ENCODE measurements at places on chromosomes 3 and 15.
A peak's percentile ranks its signal among the peaks of the same experiment; 100 is the strongest.

GRCh38 chr3:10522646-10523303, 17.4 kb upstream of the ATP2B2 start:
- DNase-seq, result no peak

DNA sequence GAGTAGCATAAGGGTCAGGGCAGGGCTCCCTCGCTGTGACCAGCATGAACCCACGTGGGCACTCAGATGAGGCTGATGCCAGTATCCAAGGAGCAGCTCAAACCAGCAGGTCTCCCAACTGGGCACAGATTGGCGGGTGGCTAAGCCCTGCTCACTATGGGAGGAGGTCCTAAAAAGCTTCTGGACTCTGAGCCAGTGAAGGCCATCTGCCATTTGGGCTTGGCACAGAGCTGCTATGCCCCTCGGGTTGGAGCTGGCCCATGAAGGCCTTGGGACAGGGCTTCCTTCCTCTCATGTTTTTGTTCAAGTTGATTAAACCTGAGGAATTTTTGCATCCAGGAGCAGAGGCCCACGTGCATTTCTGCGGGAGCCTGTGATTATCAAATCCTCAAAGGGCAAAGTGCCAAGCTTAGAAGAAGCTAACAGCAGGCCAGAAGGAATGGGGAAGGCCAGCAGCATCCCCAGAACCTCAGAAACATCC, 4.3 kb upstream of the STRA6 start:
- no peak for DNase-seq

DNA sequence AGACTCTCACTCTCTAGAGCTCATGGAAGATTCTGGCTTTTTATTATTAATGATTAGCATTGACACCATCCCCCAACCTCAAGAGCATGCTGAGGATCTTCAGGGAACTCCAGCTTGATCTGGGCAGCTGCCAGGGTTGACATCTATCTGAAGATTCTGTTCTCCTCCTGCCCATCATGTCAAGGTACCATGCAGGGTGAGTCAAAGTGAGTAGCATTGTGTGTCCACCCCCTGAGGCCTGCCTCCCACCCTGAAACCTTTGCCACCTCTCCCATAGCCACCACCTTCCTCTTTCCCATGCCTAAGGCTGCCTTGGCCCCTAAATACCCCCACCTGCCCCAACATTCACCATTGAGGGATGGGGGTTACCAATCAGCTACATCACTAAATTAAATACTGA, 70.1 kb upstream of the SLCO3A1 start:
- no peak for DNase-seq

DNA sequence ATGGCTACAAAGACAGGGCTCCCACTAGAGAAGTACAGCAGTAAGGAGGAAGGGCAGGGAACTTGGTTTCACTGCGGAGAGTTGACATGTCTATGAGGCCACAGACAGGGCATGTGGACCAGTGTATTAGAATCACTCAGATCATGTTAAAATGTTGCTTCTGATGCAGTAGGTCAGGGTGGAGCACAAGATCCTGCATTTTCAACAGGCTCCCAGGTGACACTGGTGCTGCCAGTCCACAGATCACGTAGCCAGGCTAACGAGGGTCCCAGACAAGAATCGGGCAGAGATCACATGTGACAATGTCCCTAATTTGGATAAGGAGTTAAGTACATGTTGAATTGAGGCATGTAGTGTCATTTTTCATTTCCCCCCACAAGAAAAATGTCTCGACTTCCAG, 73.6 kb downstream of the SPSB4 start:
- no peak for DNase-seq

- DNase-seq, result no peak
Measured at GRCh38 chr3:188156056-188156455, 2.1 kb downstream of the LPP start.

DNA sequence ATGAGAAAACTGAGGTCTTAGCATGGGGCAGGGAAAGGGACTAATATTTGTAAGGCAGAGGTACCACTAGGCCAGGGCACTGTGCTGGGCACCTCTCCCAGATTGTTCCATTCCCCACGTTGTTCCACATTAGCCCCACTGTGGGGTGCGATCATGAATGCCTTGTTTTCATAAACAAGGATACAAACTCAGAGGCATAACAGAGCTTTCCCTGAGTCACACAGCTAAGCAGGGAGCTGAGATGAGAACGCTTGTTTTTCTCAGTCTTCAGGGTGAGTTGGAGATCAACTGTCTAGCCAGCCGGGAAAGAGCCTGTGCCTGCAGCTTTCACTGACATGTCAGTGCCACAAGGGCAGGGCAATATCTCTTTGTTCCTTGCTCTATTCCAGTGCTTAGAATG, 47.9 kb upstream of the ITGA11 start:
- no peak for DNase-seq

- no peak for DNase-seq
Measured at GRCh38 chr3:171744158-171744741, 66.0 kb downstream of the PLD1 start.

- no peak for DNase-seq
Measured at GRCh38 chr3:49994476-49994875, 54.5 kb downstream of the RBM6 start.

GRCh38 chr3:160968761-160969160, 136.4 kb downstream of the B3GALNT1 start:
- no peak for DNase-seq

GRCh38 chr3:196739671-196740480, at the start of gene PAK2:
Gene PAK2 (plus strand): TSS chr3:196739857. CDS start chr3:196782647, 42,790 bp downstream.
- DNase-seq, result peak; percentile 87

DNA sequence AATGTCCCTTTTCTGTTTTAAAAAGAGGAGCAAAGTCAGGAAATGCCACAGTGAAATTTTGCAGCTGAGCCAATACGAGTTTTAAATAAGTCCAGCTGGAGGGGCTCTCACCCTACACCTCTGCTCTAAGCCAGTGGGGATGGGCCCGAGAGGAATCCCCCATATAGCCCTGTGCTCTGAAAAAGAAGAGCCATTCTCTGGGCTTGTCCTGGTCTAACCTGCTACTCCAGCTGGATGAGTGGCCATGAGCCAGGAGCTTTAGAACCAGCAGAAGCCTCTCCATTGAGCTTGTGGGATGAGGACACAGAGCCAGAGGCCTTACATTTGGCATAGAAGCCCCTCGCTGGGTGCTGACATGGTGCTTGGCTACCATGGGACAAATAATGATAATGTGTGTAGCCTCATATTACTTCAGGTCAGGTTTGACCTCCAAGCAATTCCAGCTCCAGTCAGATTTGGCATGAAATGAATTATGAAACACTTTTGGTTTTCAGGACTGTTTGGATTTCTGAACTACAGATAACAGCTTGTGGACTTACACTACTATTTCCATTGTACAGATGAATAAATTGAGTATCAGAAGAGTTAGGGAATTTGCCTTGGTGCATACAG, 172.4 kb downstream of the CHST2 start:
- DNase-seq, result no peak

GRCh38 chr3:48935530-48935929, 16.9 kb downstream of the ARIH2 start:
- DNase-seq, result no peak

DNA sequence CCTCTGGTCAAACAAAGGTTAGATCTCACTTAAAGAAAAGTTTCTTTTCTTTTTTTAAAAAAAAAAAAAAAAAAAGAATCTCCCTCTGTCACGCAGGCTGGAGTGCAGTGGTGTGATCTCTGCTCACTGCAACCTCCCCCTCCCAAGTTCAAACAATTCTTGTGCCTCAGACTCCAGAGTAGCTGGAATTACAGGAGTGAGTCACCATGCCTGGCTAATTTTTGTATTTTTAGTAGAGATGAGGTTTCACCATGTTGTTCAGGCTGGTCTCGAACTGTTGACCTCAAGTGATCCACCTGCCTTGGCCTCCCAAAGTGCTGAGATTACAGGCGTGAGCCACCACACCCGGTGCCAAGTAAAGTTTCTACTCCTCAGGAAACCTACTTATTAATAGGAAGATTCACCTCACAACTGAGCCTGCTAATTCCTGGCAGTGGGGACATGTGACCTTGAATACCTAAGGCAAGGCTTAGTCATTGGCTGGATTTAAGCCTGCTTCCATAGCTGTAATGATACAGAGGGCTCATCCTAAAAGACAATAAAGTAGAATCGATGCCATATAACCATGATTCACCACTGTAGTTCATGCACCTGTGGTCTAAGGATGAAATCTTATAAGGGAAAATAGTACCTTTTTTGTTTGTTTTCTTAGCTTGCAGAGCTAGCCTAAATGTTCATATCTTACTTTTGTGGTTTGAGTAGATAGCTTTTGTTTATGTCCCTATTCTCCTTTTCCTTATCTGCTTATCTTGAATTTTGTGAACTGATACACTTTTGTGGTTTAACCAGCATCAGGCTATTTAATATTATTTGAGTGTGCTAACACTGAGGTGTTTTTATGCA, 24.8 kb upstream of the RBMS3 start:
- no peak for DNase-seq

DNA sequence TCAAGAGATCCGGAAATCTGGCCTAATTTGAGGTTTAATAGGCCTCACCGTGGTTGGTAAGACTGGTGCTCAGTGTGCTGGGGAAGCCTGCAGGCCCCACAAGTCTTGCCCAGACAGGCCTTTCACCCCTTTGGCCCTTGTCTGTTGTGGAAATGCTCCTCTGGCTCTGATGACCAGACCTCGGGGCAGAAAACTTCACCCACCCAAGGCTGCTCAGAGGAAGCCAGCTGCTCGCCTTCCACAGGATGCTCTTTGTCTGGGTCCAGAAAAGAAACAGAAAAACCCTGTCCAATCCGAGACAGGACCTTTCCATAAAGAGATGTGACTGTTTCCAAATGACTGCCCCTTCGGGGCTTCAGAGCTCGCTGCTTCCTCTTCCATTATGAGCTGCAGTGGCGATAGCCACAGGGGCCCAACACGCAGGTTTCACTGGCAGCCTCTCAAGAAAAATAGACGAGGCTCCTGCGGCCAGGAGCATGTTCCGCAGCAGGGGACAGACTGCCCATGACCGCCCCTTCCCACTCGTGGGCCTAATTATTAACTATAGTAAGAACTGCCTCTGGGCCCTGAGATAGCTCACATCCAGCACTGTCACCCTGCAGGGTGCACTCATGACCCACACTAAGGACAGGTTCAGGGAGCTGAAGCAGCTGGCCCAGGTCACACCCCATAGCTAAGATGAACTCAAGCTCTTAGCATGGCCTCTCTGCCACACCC, 6.8 kb upstream of the SNX22 start:
- DNase-seq, result no peak

DNA sequence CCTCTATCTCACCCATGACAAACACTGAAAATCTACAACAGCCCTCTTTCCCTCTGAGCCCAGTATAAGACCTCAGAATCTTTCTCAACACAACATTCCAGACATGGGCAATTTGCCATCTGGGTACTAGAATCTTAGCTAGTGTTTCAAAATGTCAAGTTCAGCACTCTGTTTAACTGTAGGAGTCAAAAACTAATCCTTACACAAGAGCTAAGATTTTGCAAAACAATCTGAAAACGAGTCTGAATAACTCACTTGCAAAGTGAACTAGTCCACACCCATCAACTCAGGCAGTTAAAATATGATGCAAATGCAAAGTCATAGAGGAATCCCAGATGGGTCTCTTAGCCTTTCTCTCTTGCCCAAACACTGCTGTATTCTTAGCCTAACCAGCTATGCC, 67.8 kb downstream of the GPR176 start:
- DNase-seq, result no peak

- no peak for DNase-seq
Measured at GRCh38 chr15:86063356-86064095, 16.1 kb upstream of the AGBL1 start.

- no peak for DNase-seq
Measured at GRCh38 chr3:32498252-32498651, 4.4 kb downstream of the CMTM6 start.

- DNase-seq, result no peak
Measured at GRCh38 chr3:105356396-105356795, 10.3 kb upstream of the ALCAM start.

GRCh38 chr3:124257336-124257864, 265.5 kb upstream of the ROPN1 start:
- DNase-seq, result no peak

Measured in activated T-cell treated with anti-CD3 and anti-CD28 coated beads for 24 hours (primary cell).